Activated naive CD8-positive, alpha-beta T cell treated with anti-CD3 and anti-CD28 coated beads for 36 hours (primary cell): ENCODE measurements at places on chromosomes 12 and 14.

DNA sequence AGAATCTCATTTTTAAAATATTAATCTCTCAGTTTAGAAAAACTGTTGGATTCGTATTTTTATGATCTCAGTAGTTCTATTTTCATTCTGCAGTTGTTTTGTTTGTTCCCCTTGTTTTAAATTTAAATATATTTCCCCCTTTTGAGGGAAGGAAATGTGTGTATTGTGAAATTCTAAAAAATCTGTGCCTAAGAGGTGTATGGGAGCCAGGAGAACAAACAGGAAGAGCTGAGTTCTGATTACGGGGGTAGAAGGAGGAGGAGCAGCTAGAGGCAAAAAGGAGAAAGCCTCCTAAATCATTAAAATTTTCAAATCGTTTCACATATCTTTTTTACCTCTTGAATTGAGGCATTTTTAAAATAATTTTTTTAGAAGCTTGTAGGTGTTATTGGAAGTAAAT, 2.3 kb downstream of the RDH12 start:
- no peaks in the 10 kb centered on the region for H3K4me1 ChIP-seq
- no peak for DNase-seq
- H3K36me3 ChIP-seq = no peaks in the 10 kb centered on the region
- no peak overlapping the region for H3K4me3 ChIP-seq
- H3K27me3 ChIP-seq = no peaks in the 10 kb centered on the region

DNA sequence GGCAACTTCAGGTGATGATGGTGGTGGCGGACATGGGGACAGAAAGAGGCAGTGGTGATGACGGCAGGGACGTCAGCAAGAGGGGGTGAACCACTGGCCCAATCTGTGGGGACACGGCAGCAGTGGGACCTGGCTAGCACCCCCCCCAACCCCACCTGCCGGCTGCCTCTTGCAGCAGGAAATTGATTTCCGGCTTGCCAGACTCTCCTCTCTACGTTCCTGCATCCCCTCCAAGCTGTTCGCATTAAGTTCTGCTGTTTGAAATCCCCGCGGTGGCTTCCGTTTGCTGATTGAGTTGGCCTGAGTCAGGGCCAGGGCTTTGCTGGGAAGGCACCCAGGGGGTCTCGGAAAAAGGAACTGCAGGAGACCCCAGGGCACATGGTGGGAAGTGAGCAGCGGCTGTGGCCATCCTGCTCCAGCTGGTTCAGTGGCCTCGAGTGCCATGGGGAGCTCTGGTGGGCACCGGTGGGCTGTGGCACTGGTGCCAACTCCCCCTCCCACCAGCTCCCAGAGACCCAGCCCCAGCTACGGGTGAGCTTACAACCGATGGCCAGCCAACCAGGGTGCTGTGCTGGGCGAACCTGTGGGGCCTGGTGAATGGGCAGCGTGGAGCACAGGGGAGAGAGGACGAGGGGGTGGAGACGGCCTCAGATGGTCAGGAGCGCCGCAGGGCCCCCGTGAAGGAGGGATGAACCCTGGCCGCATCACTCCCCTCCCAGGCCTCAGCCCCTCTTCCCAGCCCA, 14.6 kb upstream of the NUDT14 start:
- H3K4me3 ChIP-seq = no peak overlapping the region
- H3K4me1 ChIP-seq = peaks cover 21% of the 10 kb centered on the region
- peaks cover 51% of the 10 kb centered on the region for H3K27me3 ChIP-seq

DNA sequence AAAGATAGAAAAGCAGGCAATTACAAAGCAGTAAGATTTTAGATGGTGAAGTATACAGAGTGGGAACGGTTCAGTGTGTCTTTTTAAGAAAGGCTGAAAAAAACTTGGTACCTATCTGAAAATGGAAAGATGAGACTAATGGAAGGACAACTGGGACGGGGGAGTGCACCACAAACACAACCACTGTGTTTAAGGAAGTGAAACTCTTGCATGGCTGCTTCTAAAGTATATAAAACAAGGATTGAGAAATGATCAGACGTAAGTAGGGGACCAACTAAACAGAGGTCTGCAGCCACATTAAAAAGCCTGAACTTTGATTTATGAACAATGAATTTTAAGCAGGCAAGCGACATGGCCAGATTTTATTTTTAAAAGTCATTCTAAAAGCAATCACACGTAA, 328.6 kb downstream of the MDGA2 start:
- no peak for DNase-seq
- H3K27me3 ChIP-seq = no peaks in the 10 kb centered on the region
- H3K4me3 ChIP-seq = no peak overlapping the region
- no peaks in the 10 kb centered on the region for H3K4me1 ChIP-seq
- H3K27ac ChIP-seq = no peak overlapping the region
- no peaks in the 10 kb centered on the region for H3K36me3 ChIP-seq

- H3K27me3 ChIP-seq = peaks cover 14% of the 10 kb centered on the region
- no peaks in the 10 kb centered on the region for H3K36me3 ChIP-seq
- peaks cover 2% of the 10 kb centered on the region for H3K4me1 ChIP-seq
- no peak overlapping the region for H3K27ac ChIP-seq
Observed at GRCh38 chr12:470133-470532, 10.4 kb downstream of the B4GALNT3 start.

DNA sequence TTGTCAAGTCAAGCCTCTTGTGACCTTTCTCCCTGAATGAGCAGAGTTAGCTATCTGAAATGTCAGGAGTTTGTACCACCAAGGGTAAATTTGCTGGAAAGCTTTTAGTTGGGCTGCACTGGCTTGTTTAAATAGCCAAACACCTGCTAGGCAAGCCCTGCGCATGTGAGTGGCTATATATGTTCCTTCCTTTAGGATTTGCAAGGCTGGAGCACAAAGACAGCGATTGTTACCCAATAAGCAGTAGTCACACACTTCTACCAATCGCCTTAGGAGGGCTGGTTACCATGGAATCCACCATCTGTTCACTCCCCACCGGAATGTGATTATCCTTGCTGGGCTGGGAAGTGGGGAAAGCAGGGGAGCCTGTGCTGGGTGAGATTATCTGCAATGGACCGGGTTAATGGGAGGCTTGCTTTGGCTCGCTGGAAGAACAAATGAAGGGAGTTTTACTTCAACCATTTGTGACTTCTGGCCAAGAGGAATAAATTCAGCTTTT, 102.5 kb downstream of the FGD4 start:
- H3K4me3 ChIP-seq = no peak overlapping the region
- no peaks in the 10 kb centered on the region for H3K27me3 ChIP-seq
- no peak for DNase-seq
- no peaks in the 10 kb centered on the region for H3K36me3 ChIP-seq
- H3K4me1 ChIP-seq = no peaks in the 10 kb centered on the region

DNA sequence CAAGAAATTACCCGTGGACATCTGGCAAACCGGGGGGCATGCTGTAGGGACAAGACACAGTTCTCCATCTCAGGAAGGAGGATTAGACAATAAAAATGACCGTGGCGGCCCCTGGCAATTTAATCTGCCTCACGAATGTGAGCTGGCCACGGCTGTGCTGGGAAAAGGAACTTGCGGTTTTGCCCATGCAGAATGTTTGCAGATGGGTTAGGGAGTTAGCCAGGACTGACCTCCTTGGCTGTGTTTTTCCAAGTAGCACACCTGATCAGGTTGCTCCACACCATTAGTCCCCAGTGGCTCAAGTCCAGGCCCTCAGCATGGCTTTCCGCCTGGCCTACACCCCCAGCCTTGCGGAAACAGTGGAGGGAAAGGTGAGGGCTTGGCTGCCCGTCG, 20.8 kb downstream of the TPCN1 start:
- H3K4me3 ChIP-seq = no peak overlapping the region
- no peak overlapping the region for H3K27ac ChIP-seq
- DNase-seq = no peak
- H3K27me3 ChIP-seq = no peaks in the 10 kb centered on the region
- peaks cover 10% of the 10 kb centered on the region for H3K36me3 ChIP-seq
- H3K4me1 ChIP-seq = peaks cover 11% of the 10 kb centered on the region
